ENCODE measurements at places on chromosomes 1 and 21. TPM values are rescaled to one million over a fixed set of nuclear protein-coding genes. Genes with fewer than 3 reads are reported as not detected.

DNA sequence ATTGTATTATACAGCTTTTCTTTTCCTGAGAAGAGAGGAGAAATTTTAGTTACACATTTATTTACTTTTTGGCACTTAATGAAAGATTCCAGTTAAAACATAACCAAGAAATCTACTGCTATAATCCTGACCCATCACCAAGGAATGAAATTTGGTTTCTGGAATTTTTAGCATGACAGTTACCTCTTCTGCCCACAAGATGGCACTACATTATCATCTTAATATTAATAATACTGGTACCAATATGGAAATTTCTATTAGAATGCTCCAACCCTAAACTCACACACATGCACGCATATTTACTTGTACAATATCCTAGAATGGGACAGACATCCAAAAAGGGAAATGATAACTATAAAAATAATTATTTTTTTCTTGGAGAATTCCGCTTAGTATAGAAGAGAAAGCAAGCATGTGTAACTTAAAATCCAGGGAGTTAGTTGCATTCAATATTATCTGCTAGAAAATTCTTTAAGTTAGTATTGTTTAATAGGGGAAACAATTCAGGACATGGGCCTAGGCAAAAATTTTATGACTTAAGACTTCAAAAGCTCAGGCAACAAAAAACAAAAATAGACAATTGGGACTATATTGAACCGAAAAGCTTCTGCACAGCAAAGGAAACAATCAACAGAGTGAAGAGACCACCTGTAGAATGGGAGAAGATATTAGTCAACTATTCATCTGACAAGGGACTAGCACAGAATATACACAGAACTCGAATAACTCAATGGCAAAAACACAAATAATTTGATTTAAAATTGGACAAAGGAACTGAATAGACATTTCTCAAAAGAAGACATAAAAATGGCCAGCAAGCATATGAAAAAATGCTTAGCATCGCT lies 37.4 kb downstream of the MAP3K21 start:
- H3K4me1 ChIP-seq, result peaks cover 37% of the 10 kb centered on the region
- DNase-seq, result no peak
- H3K4me3 ChIP-seq, result no peak overlapping the region
- no peak overlapping the region for H3K27ac ChIP-seq

DNA sequence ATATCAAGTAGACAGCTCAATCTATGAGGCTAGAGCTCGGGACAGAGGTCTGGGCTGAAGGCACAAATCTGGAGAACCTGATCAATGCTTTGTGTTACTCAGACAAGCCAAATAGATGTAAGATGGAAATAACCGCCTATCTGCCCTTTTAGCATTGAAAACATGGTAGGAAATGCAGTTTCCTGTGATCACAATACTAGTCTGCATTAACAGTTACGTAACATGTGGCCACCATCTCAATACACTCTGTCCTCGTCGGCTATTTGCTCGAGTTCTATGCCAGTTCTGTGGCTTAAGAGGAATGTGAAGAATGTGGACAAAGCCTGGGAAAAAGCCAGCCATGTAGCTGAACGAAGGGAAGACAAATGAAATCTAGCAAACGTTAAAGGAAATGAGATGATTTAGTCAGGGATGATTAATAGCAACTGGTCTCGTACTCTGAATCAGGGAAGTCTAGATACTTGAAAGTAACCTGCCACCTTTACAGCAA lies 73.3 kb downstream of the HSF2BP start:
- peaks cover 23% of the 10 kb centered on the region for H3K4me1 ChIP-seq
- no peak overlapping the region for H3K4me3 ChIP-seq
- peaks cover 1% of the 10 kb centered on the region for H3K36me3 ChIP-seq

DNA sequence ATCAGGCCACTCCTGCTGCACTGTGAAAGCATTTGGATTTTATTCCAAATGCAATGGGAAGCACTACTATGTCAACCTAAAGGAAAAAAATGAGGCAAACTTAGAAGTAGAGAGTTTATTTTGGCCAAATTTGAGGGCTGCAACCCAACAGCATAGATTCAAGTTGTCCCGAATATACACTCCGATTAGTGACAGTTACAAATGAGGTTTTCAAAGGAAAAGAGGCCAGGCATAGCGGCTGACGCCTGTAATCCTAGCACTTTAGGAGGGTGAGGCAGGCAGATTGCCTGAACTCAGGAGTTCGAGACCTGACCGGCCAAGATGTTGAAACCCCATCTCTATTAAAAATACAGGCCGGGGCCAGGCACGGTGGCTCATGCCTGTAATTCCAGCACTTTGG lies 78.9 kb upstream of the PUM1 start:
- H3K4me3 ChIP-seq, result no peak overlapping the region
- H3K4me1 ChIP-seq, result peaks cover 8% of the 10 kb centered on the region
- H3K27me3 ChIP-seq, result no peaks in the 10 kb centered on the region
- no peak for DNase-seq

Gene UTS2
- total RNA-seq, result not detected

- DNase-seq, result no peak
- H3K4me3 ChIP-seq, result no peak overlapping the region
- no peaks in the 10 kb centered on the region for H3K27me3 ChIP-seq
- no peak overlapping the region for H3K27ac ChIP-seq
- H3K4me1 ChIP-seq, result peaks cover 7% of the 10 kb centered on the region
- H3K36me3 ChIP-seq, result no peaks in the 10 kb centered on the region
Measured at GRCh38 chr1:245960171-245960570, 546.9 kb downstream of the SMYD3 start.

DNA sequence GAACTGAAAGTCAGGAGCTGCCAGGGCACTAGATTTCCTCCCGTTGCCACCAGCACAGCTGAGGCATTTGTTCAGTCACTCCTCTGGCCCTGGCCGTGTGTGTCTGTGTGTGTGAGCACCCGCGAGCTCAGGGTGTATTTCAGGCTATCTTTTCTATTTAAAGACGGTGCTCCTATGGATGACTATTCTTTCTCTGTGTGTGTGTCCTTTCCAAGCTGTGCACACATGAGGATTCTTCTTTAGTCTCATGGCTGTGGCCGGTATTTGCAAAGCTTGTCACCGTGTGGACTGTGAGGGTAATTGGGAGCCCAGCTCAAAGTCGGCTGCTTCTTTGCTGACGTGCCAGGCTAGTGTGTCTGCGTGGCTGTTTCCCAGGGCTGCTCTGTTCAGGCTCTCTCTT lies 3.0 kb upstream of the KCND3 start:
- H3K36me3 ChIP-seq, result no peaks in the 10 kb centered on the region
- peaks cover 16% of the 10 kb centered on the region for H3K4me1 ChIP-seq

Gene RAB13
- 87.7 TPM for total RNA-seq

GRCh38 chr1:172536256-172536655 lies 3.3 kb downstream of the SUCO start:
- H3K4me3 ChIP-seq, result no peak overlapping the region
- H3K4me1 ChIP-seq, result peaks cover 56% of the 10 kb centered on the region
- DNase-seq, result no peak
- H3K27ac ChIP-seq, result no peak overlapping the region
- no peaks in the 10 kb centered on the region for H3K27me3 ChIP-seq

Gene TEX38
- total RNA-seq, result 0.57 TPM

- H3K27ac ChIP-seq, result no peak overlapping the region
- no peak overlapping the region for H3K4me3 ChIP-seq
- DNase-seq, result no peak
- H3K36me3 ChIP-seq, result peaks cover 18% of the 10 kb centered on the region
Measured at GRCh38 chr1:41014871-41015270, 6.7 kb downstream of the SLFNL1 start.

DNA sequence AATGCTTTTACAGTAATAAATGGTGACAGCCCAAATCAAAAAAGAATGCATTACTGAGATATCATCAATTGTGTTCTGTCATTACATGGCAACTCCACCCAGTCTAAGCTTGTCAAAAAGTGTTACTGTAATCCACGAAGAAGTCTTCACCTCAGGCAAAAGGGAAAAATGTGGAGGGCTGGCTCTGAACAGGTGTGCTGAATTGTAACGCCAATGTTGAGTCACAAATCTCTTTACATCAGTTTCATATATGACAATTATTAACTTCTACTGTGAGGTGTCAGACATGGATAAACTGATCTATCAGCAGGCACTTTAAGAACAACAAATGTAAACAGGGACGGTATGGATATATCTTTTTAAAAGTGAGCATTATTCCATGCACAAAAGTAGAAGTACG lies 98.5 kb upstream of the DMRTA2 start:
- no peak overlapping the region for H3K4me3 ChIP-seq
- H3K36me3 ChIP-seq, result peaks cover 20% of the 10 kb centered on the region
- no peaks in the 10 kb centered on the region for H3K27me3 ChIP-seq
- no peak overlapping the region for H3K27ac ChIP-seq

DNA sequence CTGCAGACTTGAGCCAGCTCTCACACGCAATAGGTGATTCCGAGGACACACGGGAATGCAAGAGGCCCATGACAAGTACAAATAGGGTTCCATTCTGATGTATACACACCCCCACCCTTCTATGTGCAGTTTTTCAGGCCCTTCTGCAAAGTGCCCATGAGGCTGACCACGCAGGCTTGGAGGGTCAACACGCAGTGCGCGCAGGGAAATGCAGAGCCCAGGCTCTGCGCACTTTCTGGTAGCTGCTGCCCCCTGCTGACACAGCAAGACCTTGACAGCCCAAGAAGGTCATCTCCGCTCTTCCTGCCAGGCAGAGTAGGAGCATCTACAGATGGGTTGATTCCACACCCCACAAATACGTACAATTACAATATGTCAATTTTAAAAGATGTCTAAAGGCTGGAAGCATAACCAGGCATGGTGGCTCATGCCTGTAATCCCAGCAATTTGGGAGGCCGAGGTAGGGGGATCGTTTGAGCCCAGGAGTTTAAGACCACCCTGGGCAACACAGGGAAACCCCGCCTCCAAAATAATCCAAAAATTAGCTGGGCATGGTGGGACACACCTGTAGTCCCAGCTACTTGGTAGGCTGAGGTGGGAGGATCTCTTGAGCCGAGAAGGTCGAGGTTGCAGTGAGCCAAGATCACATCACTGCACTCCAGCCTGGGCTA lies 18.5 kb downstream of the SH3BP5L start:
- H3K27me3 ChIP-seq, result no peaks in the 10 kb centered on the region
- no peak overlapping the region for H3K4me3 ChIP-seq
- DNase-seq, result no peak
- H3K27ac ChIP-seq, result no peak overlapping the region
- H3K36me3 ChIP-seq, result peaks cover 6% of the 10 kb centered on the region

DNA sequence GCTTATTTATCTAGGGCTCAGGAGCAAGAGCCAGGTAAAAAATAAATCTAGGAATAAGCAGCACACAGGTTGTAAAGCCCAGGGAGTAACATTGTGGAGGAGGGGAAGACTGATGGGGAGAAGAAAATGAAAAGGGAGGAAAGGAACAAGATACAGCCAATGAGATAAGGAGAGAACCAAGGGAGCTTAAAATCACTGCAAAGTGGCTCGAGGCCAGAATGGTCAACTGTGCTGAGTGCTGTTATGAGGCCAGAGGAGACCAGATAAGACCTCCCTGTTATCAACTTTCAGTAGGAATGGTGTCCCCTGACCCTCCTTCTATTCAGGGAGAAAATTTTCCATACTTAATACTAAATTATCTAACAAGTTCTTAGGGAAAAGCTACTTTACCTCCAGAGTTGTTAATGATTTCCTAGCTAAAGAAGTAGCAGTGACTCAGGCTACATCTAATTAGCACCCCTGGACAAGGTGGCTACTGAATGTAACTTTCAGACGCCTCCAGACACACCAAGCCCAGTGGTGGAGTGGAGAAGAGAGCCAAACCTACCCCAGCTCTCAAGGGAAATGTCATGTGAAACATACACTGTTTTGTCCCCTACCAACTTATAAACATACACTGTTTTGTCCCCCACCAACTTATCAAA lies 25.5 kb downstream of the ENAH start:
- H3K4me3 ChIP-seq, result no peak overlapping the region
- no peak for DNase-seq
- H3K27ac ChIP-seq, result peak overlapping the region; percentile 72
- H3K27me3 ChIP-seq, result no peaks in the 10 kb centered on the region
- peaks cover 53% of the 10 kb centered on the region for H3K4me1 ChIP-seq

DNA sequence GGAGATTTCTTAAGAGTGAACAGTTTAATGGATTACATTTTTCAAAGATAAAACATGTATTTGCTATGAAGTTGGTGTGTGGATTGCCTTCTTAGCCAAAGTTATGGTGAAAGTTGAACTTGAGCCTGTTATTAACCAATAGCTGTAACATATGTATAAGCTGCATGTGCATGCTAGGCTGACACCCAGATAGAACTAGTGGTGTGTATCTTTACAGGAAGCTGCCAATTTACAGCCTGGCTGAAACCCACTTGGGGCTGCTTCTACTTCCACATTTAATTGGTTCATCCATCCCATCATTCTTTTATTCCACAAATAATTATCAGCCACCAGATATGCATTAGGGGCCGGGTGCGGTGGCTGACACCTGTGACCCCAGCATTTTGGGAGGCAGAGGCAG lies 3.3 kb downstream of the PLA2G5 start:
- no peaks in the 10 kb centered on the region for H3K4me1 ChIP-seq
- DNase-seq, result no peak
- no peaks in the 10 kb centered on the region for H3K36me3 ChIP-seq
- H3K27me3 ChIP-seq, result peaks cover 3% of the 10 kb centered on the region
- no peak overlapping the region for H3K4me3 ChIP-seq

Gene BCL10
- 28.4 TPM for total RNA-seq

GRCh38 chr1:27388337-27389005 lies 4.0 kb upstream of the GPR3 start:
- no peak overlapping the region for H3K4me3 ChIP-seq
- H3K4me1 ChIP-seq, result peaks cover 13% of the 10 kb centered on the region
- no peaks in the 10 kb centered on the region for H3K36me3 ChIP-seq
- no peak overlapping the region for H3K27ac ChIP-seq
- DNase-seq, result no peak

- no peak overlapping the region for H3K4me3 ChIP-seq
- peaks cover 21% of the 10 kb centered on the region for H3K4me1 ChIP-seq
- H3K36me3 ChIP-seq, result no peaks in the 10 kb centered on the region
- DNase-seq, result no peak
Measured at GRCh38 chr1:55276671-55277376, 61.7 kb upstream of the USP24 start.

GRCh38 chr21:33543505-33544129 lies 779 bp downstream of the SON start:
- peak overlapping the region; percentile 100 for H3K27ac ChIP-seq
- peak; percentile 75 for DNase-seq
- peak overlapping the region; percentile 89 for H3K4me3 ChIP-seq

GRCh38 chr21:33058527-33058926 lies 11.4 kb upstream of the OLIG1 start:
- no peak overlapping the region for H3K27ac ChIP-seq
- DNase-seq, result no peak
- H3K4me3 ChIP-seq, result no peak overlapping the region
- peaks cover 5% of the 10 kb centered on the region for H3K4me1 ChIP-seq

Gene PDE4B
- 21.0 TPM for total RNA-seq
